ENCODE measurements at places on chromosomes 2 and 18. TPM values are rescaled to one million over a fixed set of nuclear protein-coding genes. Genes with fewer than 3 reads are reported as not detected.

KLHL30 gene
- 0.79 TPM for total RNA-seq

TMEM37 gene
- total RNA-seq, result 26.6 TPM

CAPN14 gene
- total RNA-seq, result not detected

IFIH1 gene
- 7.5 TPM for total RNA-seq

EGR4 gene
- total RNA-seq, result not detected

STON1 gene
- total RNA-seq, result 75.5 TPM

DCDC2C gene
- total RNA-seq, result not detected

ONECUT2 gene
- not detected for total RNA-seq

CHST9 gene
- not detected for total RNA-seq

GKN2 gene
- not detected for total RNA-seq

GAL3ST2 gene
- total RNA-seq, result 0.50 TPM

AQP12B gene
- total RNA-seq, result not detected
